ENCODE measurements at places on chromosomes 6 and 20.

DNA sequence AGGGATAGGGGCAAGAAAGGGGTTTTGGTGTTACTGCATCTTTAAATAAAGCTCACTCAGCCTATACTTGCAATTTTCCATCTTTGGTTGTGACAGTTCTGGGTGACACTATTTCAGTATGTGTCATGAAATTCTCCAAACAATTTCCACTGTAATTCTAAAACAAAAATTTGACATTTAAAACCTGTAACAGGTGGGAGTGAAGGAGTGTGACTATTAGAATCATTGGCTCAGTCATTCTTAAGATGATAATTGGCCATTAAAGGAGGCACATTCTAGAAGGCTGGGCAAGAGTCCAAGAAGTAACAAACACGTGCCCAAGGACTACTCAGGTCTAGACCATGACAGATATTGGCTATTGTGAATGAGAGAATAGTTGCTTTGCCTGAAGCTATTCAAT, 153.3 kb upstream of the ARG1 start:
- DNase-seq, result no peak

DNA sequence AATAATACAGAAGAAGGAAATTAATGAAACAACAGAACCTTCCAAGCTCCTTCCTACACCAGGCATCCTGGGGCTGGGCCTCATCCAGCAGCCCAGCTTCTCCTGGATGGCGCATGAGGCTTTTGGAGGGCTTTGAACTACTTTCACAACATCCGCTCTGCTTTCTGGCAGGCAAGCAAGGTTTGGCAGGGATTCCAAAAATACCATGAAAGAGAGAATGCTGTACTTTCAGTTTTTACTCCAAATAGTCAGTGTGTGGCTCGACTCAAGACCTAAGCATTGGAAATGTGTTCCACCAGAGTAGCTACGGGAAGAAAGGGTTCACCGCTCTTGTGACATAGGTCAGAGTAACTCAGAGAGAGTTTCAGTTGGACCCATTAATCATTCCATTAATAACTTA, 125.4 kb downstream of the OPRM1 start:
- no peak for DNase-seq

DNA sequence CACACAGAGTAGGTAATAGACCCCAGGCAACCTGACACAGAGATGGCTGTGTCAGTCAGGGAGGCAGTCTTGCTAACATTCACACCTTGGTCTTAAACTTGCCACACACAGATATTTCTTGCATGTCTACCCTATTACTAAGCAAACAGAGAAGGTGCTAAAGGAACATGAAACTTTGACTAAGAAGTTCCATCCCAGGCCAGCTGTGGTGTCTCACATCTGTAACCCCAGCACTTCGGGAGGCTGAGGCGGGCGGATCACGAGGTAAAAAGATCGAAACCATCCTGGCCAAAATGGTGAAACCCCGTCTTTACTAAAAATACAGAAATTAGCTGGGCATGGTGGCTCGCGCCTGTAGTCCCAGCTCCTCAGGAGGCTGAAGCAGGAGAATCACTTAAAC, 222.4 kb upstream of the JARID2 start:
- DNase-seq, result no peak

GRCh38 chr6:136440203-136440602, 110.0 kb downstream of the MAP7 start:
- no peak for DNase-seq

- DNase-seq, result no peak
These were observed 1.7 kb downstream of the RNF5 start for GRCh38 chr6:32179766-32180405.

- DNase-seq, result peak; percentile 84
These were observed 27.7 kb downstream of the ALDH5A1 start for GRCh38 chr6:24522228-24523176.

Data from NCI-H187 treated with DMSO at 0.1 percent for 48 hours (cell line).